Daoy (cell line): ENCODE measurements at places on chromosomes 7 and 10. TPM values are rescaled to one million over a fixed set of nuclear protein-coding genes. Genes with fewer than 3 reads are reported as not detected.

GRCh38 chr10:5550621-5551530, 26.1 kb downstream of the CALML3 start:
- DNase-seq = peak; percentile 73

GRCh38 chr7:44120395-44120794, 3.0 kb downstream of the POLD2 start:
- no peak for DNase-seq

UCMA gene
- total RNA-seq = not detected in 2 replicates

GJD4 gene
- not detected in 2 replicates for total RNA-seq
